SK-N-MC (cell line): ENCODE measurements at places on chromosomes 6 and 20.

GRCh38 chr6:168197636-168198301, 118.8 kb upstream of the FRMD1 start:
- no peak for DNase-seq

DNA sequence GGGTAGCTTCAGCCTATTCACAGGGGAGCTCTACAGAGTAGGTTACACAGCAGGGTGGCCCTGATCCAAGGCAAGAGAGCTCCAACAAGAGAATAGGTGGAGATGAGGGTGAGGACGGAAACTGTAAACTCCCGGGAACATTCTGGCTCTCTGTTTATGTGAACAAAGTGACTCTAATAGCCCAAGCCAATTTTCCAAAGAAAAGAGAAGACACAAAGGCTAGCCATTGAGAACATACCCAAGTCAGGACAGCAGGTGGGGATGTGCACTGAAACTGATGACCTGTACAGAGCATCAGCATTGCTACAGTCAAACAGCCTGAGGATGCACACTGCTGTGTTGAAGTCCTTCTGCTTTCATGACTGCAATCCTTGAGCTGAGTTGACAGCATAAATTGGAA, 136.0 kb upstream of the TOP1 start:
- no peak for DNase-seq

DNA sequence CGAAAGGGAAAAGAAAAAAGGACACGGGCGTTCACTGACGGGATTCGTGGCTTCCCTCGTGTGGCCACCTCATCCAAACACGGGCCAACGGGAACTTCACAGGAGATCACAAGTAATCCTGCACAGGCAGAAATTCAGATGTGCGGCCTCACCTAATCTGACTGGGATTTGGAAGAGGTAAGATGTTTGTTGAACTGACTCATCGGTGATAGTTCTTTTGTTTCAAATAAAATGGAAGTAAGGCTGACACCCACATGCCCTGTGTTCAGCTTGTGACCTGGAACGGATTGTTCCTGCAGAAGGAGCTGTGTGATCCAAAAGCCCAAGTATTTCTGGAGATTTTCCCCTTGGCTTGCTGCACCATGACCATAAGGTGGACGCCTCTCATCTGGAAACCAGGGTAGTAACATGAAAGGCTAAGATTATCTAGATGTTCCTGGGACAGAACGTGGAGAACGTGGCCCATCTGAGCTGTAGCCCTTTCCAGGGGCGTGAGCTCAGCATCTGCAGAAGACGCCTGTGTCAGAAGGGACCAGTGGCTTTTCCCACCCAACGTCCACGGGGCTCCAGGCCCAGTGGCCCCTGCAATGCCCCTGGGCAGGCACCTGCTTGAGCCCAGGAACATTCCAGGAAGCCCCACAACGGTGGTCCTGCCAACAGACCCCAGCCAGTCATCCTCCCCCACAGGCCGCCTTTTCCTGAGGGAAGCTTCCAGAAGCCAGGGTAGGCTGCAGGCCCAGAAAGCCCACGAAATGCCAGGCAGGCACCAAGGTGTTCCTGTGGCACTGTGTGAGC, 39.7 kb downstream of the DLL1 start:
- DNase-seq, result no peak

- DNase-seq, result no peak
Observed at GRCh38 chr6:134346932-134347545, 29.1 kb upstream of the SGK1 start.

- no peak for DNase-seq
Observed at GRCh38 chr20:568673-569415, 25.3 kb upstream of the CSNK2A1 start.

GRCh38 chr6:125797120-125797885, 6.5 kb downstream of the NCOA7 start:
- DNase-seq, result no peak

- DNase-seq, result no peak
Observed at GRCh38 chr20:13681248-13682125, 42.8 kb upstream of the TASP1 start.

DNA sequence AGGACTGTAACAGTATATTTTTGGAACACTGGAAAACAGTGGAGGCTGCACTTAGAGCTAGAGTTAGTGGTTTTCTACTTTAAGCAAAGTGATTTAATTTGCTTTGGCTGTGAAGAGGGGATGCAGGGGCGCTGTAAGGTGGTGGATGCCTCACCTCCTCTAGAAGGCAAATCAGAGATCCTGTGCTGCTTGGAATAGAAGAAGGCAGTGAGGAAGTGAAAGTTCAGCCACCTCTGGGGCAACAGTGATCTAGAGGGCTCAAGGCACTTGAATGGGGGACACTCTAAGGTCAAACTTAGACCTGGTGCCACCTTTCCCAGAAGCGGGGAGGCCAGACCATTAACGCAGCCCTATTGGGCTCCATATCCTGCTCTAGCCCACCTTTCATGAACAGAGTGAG, 19.0 kb upstream of the SNRPB2 start:
- DNase-seq, result no peak

DNA sequence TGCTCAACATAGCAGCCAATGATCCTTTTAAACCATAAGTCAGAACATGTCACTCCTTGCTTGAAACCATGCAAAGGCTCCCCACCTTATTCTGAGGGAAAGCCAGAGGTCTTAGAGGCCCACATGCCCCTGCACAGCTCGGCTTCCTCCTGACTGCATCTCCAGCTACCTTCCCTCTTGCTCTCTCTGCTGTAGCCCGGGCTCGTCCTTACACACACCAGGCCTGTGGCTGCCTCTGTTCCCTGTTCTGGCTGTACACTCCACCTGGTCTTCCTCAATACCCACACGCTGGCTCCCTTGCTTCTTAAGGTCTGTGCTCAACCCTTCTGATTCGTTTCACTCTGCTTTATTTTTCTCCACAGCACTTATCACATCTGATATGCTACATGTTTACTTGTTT, 116.2 kb downstream of the TNFAIP3 start:
- DNase-seq, result no peak

DNA sequence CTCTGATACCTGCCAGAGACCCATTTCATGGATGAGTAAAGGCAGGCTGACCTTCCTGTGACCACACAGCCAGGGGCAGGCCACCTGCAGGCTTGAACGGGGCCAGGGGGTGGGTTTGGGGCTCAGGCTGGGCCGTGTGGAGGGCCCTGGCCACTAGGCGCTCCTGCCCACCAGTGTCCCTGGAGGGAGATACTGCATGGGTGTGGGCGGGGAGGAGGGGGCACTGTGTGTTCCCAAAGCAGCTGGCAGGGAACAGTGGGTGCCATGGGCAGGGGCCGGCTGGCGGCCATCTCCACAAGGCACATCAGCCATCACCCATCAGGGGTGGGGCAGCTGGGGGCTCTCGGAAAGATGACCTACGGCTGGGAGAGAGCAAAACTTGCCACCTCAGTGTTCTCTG, 15.4 kb downstream of the SRC start:
- no peak for DNase-seq

GRCh38 chr6:109713097-109713496, 22.0 kb downstream of the FIG4 start:
- DNase-seq, result no peak

DNA sequence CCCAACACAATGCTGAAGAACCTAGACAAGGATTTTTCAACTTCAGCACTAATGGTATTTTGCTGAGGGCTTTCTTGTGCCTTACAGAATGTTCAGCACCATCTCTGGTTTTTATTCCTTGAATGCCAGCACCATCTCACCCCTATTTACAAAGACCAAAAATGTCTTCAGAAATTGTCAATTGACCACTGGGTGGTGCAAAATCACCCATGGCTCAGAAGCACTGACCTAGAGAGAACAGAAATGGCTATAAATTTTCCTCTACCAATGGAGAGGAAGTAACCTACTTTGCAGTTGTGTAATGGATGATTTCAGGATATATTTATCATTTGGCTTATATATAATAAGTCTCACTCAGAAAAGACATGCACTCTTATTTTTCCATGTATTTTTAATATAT, 431.0 kb upstream of the IRAK1BP1 start:
- no peak for DNase-seq

DNA sequence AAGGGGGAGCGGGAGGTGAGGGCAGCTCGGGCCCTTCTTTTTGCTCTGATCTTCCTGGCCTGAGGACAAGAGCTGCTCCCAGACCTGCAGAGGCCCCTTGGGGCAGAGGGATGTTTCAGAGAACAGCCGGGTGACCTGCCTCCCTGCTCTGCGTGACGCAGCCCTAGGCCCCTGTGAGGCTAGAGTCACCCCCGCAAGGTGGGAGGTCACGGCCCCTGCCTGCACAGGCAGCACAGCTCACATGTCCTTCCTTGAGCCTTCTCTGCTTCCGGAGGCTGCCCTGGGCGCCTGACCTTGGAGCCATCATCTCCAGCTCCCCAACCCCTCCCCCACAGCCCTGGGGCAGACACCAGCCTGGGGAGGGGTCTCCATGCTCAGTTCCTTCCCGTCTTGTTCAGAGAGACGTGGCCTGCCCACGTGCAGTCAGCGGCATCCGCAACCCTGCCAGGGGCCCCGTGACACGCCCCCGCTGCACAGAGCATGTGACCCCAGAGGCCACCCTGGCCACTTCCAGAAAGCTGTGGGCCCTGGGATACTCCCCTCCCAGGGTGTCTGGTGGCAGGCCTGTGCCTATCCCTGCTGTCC, at the start of gene BIRC7:
Gene BIRC7 (plus strand): TSS at position 507 of the 585 bp plus-strand sequence. CDS start 192 bp downstream, outside the sequence.
- no peak for DNase-seq

DNA sequence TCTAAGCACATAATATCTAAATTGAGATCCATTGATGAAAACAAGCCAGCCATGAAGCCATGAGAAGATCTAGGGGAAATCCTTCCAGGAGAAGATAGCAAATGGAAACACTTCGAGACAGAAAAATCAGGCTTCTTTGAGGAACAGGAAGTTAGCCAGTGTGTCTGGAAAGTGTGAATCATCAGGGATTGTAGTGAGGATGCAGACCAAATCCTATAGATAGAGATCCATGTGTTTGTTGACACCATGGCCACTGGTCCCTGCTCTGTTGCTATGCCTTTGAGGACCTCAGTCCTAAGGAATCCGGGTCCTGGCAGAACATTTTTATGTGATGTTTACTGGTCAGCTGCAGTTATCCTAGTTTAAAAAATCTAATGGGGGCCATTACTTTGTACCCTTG, 6.6 kb upstream of the ELOVL2 start:
- DNase-seq, result no peak

- no peak for DNase-seq
Observed at GRCh38 chr6:37127961-37128862, 41.7 kb upstream of the PIM1 start.

GRCh38 chr6:87663434-87663833, 38.6 kb downstream of the AKIRIN2 start:
- no peak for DNase-seq

GRCh38 chr6:52180787-52181558, 5.2 kb upstream of the IL17A start:
- no peak for DNase-seq

DNA sequence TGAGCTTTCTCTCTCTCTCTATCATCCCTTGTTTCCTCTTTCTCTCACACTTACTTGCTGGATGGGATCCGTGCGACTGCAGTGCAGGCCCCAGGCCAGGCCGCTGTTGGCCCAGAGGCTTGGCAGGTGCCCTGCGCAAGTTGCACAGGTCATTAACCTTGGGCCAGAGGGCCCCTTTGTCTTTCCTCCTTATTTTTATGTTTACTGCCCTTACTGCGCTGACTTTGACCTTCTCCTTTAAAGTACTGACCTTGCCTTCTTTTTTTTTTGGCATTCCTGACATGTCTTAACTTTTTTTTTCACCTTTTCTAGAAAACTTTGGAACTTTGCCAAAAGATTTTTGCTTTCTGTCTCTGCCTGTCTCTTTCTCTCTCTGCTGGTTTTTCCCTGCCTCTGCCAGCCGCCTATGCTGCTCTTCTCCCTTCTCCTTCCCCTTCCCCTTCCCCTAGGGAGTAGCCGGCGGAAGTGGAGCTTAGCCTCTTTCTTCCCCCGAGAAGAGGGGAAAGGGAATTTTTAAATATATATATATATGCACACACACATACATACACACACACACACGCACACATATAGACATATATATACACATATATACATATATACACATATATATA, 59.6 kb upstream of the CDH4 start:
- no peak for DNase-seq

GRCh38 chr6:8844968-8845367, 409.6 kb upstream of the SLC35B3 start:
- DNase-seq, result no peak

DNA sequence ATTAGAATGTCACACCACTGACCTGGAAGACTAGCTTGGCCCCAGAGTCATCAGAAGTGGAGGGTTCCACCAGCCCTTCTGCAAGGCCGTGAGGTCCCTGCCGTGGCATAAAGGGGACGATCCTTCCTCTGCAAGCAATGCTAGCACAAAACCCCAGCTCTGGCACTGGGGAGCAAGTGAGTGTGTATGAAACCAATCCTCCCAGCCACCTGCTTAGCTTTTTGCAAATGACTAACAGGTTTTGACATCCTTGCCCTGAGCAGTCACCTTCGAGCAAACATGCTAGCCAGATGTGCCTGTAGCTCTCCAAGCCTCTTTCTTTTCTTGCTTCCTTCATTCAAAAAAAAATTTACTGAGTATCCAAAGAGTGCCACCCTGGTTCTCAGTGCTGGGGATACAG, 8.6 kb downstream of the SULF2 start:
- DNase-seq, result no peak
